Activated T-cell treated with anti-CD3 and anti-CD28 coated beads for 24 hours (primary cell): ENCODE measurements at places on chromosomes 2 and 18.

DNA sequence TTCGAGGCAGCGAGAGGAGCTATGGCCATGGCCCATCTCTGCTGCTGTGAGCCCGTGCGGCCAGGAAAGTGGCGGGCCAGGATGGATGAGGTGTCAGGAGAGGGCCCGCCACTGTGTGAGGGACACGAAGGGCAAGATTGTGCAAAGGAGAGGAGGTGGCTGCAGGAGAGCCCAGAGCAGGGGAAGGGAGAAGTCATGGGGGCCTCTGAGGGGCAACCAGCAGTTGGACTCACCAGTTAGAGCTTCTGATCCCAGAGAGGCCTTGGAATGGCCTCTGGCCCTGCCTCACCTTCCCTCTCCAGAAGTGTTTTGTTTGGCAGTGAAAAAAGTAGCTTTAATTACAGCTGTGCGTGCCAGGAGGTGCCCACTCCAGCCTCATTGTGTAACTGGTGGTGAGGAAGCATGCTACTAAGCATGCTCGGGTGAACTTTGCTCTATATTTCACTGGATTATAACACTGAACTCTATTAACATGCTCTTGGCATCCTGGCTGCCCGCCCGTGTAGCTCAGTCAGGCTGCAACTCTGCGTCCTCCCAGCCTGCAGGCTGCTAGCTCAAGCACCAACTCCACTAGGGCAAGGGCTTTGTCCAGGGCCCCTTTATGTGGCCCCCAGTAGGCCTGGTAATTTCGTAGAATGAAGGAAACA lies 34.2 kb downstream of the IMPA2 start:
- DNase-seq = no peak

DNA sequence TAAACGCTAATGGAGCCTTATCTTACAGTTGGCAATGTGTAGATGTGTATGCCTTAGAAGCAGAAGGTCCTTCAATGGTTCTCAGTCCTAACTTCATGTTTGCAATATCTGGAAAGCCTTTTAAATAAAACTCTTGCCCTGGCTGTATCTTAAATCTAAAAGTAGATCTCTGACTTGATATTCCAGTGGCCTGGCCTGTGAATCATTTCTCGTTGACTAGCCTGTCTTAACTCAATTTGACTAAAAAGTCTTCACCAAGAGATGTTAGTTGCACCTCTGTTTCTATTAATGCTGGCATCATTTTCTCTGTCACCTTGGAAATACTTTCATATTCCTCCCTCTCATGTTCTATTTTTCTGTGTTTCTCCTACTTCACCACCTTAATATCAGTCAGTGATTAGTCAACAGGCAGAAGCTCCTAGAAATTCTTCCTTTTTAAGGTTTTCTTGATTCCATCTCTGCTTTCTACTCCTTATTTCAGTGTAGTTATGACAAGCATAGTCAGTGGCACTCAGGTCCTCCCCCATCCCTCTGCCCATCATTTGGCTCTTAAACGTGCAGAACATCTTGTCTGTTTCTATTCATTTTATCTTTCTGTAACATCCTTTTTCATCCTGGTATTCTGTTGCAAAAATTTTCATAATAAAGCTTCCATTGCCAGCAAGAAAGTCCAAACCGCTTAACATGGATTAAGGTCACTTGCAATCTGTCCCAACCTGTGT lies 4.3 kb downstream of the ITGAV start:
- DNase-seq = no peak

- no peak for DNase-seq
These were observed 28.1 kb downstream of the EXOC6B start for GRCh38 chr2:72797740-72798139.

GRCh38 chr2:176533505-176534193 lies 264.4 kb downstream of the MTX2 start:
- no peak for DNase-seq

- DNase-seq = peak; percentile 97
These were observed 97.1 kb upstream of the SERTAD2 start for GRCh38 chr2:64750817-64751285.

DNA sequence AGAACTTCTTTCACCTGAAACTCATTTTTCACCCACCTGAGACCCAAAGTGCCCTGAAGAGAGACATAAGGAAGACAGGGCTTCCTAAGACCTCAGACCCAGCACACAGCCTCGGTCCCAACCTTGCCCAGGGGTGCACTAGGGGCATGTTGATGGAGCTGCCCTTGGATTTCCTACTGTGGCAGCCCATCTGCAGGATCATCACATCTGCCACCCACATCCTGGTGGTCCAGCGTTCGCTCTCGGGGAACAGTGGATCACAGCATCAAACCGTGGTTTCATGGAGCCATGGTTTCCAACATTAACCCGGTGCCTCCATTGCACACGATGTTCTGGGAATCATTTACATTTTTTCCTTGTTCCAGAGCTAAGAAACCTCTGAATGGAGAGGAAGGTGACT lies 186.4 kb downstream of the TFCP2L1 start:
- DNase-seq = no peak

- no peak for DNase-seq
These were observed 2176.3 kb upstream of the CELF4 start for GRCh38 chr18:39741755-39742466.

GRCh38 chr2:39124000-39124745 lies 3.3 kb upstream of the SOS1 start:
- DNase-seq = peak; percentile 93

DNA sequence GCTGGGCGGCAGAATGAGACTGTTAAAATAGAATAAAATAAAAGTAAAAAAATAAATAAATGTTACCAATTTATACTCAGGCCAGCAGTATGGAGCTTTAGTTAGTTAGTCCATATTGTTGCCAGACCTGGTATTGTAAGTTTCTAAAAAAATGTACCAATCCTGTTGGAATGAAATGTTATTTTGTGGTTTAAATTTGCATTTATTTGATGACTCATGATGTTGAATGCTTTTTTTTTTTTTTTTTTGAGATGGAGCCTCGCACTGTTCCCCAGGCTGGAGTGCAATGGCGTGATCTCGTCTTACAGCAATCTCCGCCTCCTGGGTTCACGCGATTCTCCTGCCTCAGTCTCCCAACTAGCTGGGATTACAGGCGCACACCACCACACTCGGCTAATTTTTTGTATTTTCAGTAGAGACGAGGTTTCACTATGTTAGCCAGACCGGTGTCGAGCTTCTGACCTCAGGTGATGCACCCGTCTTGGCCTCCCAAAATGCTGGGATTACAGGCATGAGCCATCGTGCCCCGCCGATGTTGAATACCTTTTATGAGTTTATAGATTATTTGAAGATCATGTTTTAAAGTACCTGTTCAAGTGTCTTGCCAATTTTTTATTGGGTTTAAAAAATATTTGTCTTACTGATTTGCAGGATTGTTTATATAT lies 5.7 kb upstream of the PTPRN start:
- DNase-seq = no peak

DNA sequence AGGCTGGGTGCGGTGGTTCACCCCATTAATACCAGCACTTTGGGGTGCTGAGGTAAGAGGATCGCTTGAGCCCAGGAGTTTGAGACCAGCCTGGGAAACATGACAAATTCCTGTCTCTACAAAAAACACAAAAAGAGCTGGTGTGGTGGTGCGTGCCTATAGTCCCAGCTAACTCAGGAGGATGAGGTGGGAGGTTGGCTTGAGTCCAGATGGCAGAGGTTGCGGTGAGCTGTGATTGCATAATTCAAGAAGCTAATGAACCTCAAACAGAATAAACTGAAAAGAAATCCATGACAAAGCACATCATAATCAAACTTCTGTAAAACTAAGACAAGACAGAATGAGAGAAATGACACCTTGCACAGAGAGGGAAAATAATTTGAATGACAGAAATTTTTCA lies 54.8 kb downstream of the SEMA4F start:
- DNase-seq = no peak
